ENCODE measurements at places on chromosomes 2 and 18.

GRCh38 chr2:132623096-132623839 is 46.7 kb downstream of the LYPD1 start:
- DNase-seq = no peak

DNA sequence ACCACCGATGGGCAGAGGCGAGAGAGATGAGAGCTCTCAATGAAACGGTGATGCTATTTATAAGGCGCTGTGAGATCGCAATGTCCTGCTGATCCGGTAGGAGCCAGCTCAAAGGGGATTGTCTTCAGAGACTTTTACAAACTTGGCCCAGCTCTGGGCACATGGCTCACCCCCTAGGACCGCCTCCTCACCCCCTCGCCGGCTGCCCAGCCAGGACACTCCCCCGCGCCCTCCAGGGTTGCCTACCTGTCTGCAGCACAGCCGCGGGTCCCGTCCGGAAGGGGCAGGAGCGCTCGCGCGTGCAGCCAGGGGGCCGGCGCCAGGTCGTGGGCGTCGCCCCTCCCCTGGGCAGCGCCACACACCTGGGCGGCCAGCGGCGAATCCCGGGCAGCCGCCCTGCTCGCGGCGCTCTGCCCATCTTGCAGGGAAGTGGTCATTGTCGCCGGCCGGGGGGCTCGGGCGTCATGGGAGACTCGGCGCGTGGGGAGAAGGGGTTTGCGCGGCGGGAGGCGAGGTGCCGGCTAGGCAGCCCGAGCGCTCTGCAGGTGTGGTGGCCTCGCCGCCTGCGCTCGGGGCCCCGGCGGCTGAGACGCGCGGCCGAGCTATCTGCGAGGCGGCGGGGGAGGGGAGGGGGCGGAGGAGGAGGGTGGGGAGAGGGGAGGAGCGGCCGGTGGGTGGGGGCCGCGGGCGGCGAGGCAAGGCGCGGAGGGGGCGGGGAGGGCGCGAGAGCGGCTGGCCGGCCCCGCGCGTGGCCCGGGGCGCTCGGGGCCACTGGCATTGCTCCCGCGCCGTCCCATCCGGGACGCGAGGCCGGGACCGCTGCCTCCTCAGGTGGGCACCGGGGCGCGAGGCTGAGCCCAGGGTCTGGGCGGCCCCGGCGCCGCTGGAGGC is at the start of gene GRB14:
TSS of gene GRB14 (minus strand) at position 610 of the 891 bp plus-strand sequence. CDS start at position 437, 173 bp downstream.
- DNase-seq = no peak

DNA sequence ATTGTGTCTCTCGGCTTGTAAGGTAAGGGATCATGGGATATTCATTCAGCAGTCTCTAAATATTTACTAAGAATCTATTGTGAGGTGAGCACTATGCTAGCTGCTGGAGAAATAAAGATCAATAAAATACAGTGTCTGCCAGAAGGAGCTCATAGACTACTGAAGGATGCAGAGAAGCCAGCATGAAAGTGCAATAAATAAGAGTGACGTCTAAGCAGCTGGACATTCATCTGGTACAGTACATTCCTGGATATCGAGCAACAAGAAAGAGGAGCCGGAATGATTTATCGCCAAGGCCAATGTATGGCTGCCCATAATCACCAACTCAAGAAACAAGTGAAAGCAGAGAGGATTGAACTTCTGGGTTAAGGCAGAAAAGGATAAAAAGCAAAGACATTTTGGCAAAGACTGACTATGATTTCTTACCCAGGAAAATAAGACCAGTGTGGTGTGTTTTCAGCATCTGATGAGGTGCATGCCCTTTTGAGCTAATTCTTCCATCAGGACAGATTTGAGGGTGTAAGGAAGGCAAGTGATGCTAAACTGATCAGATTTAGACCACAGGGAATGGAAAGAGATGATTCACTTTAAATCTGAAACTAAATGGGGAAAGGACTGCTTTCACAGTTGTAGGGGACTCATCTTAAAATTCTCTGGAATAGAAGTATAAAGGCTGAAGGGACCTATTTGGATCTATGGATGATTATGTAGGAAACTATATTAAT is 18.7 kb upstream of the LMAN1 start:
- no peak for DNase-seq

GRCh38 chr2:169676850-169677249 is 17.4 kb downstream of the CFAP210 start:
- DNase-seq = no peak

DNA sequence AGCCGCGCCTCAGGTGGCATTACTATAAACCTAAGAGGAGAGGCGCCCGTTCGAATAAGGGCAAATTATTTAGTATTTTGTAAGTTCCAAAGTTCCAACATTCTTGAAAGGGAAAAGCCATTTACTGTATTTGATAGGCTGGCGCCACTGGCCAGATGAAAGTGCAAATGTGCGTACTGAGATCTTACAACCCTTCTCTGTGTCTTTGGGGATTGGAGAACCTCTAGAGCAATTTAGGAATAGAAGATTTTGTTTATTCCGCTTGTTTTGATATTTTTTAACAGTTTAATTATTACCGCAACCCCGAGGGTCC is 467 bp upstream of the WDR35 start:
- DNase-seq = no peak

- DNase-seq = no peak
These were observed 5.8 kb upstream of the MYOM1 start for GRCh38 chr18:3225588-3225987.

DNA sequence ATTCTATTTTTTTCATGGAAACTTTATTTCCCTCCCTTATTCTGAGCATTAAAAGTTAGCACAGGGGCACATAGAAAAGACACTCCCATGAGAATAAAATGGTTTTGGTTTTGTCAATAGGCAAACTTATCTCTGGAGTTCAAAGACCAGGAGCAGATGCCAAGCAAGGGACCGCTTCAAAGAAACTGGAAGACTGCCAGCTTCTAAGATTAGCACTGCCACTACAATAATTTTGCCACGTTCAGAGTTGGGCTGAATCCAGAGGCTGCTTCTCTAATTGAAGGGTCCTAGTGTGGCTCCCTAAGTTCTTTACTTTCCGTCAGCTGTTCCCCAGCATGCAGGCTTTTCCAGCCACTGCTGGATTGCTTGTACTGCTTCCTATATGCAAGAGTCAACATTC is 681.0 kb upstream of the GCFC2 start:
- DNase-seq = no peak

- no peak for DNase-seq
These were observed 840.4 kb downstream of the CPS1 start for GRCh38 chr2:211396815-211397214.

DNA sequence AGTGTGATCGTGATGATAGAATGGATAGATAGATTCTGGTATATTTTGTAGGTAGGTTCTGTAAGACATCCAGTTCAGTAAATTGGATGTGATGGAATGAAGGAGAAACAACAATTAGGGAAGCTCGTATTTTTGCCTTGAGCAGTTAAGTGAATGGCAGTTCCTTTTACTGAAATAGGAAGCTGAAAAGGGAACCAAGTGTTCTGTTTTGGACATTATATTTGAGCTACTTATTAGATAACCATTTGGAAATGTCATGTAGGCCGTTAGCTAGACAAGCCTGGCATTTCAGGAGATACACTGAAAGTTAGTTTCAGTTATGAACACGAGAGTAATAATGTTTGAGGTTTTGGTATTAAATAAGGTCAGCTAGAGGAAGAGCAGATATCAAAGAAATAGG is 41.5 kb downstream of the MARCHF7 start:
- no peak for DNase-seq

DNA sequence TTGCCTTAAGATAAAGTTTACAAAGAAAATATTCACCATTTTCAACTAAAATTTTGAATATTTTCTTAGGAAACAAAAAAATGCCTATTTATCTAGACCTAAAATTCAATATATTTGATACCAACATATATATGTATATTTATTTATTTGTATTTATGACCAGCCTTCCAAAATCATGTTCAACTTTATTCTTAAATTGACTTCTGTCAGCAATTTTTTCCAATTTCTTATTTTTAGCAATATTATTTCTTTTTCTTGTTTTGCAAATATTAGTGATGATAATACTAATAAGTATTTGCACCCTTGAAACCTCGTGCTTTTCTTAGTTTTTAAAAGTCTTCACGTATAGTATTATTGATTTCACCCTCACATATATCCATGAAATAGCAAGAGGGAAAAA is 68.2 kb upstream of the PHLPP1 start:
- DNase-seq = no peak

- DNase-seq = no peak
These were observed 165.9 kb upstream of the SPRED2 start for GRCh38 chr2:65598264-65598663.

DNA sequence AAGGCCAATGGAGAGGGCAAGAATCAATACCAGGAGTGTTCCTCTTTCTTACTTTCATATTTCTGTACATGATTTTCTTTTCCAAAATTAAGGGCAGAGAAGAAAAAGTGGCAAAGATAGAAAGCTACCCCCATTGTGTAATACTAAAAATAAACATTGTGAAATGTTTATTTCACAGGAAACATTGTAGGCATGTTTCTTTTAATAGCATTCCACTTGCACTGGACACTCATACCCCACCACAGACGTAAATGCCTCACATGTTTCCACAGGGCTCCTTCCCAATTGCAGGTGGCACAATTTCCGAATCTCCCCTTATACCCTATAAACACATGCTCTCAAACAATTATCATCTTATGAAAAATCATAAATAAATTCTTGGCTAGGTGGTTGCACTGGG is 645.1 kb upstream of the SETBP1 start:
- DNase-seq = no peak

GRCh38 chr2:29336341-29337241 is 221.4 kb downstream of the CLIP4 start:
- no peak for DNase-seq

- DNase-seq = no peak
These were observed 87.6 kb upstream of the CYP1B1 start for GRCh38 chr2:38163579-38163978.

DNA sequence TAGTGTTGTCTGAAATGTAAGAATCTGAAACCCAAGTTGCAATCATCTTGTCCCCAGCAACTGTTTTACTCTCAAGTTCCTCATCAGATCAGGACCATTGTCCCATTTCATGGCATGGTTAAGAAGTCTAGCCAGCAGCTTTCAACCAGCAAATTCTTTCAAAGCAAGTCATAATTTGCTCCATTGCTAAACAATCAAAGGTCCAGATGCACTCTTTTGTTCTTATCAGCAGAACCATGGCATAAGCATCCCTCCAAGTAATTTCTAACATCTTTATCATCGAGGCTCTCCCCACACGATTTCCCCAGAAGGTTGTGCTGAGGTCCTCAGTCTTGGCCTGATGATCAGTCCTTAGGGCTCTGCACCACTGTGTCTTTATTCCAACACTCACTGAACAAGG is 67.5 kb upstream of the APCDD1 start:
- DNase-seq = no peak

DNA sequence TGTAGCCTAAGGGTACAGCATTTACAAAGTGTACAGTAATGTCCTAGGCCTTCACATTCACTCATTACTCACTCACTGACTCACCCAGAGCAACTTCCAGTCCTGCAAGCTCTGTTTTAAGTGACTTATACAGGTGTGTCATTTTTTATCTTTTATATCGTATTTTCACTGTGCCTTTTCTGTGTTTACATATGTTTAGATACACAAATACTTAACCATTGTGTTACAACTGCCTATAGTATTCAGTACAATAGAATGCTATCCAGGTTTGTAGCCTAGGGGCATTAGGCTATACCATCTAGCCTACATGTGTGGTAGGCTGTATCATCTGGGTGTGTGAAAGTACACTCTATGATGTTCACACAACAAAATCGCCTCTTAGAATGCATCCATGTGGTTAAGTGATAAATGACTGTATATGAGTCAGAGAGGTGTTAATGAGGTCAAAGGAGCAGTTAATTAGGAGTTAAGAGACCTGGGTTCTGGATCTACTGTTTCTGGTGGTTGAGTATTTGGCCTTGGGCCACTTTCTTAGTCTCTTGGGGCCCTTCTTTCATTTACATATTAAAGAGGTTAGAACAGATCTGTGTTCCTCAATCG is 149.1 kb downstream of the GREB1L start:
- DNase-seq = no peak

GRCh38 chr2:75243219-75243618 is 43.9 kb upstream of the TACR1 start:
- DNase-seq = no peak

DNA sequence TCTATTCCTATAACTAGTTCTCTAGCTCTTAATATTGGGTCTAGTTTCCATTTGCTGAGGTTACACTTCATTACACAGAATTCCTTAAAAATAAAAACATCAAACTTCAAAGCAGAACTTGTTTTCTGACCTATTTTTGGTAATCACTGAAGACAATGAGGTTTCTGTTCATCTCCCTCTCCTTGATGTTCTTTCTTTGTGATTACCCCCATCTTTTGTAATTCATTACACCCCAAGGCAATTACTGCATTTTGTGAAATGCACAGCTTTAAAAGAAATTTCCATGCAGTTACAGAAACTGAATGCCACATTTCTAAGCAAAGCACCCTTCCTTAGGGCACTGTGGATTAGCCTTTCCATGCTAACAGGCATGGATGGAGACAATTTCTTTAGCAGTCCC is 363.2 kb upstream of the RND3 start:
- DNase-seq = no peak

- no peak for DNase-seq
These were observed 355.6 kb downstream of the PARD3B start for GRCh38 chr2:204900910-204901309.

DNA sequence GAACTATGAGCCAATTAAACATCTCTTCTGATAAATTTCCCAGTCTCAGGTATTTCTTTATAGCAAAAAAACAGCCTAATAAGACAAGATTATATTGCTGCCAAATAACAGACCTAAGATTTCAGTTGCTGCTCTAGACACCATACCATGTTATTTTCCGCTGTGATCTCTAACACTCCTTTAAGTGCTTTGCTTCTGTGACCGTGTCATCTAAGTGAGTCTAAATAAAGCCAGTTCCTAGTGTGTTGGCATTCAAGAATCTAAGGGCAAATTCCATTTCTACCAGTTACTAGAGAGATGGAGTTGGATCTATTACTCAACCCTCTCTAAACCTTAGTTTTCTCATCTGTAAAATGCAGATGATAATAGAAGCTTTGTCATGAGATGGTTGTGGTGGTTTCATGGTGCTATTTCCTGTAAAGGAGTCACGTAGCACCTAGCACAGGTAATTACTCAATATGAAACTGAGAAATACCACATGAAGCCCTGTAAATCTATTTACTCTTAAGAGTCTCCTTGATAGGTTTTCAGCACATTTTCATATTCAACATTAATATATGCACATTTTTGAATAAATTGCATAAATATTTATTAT is 40.5 kb downstream of the SPHKAP start:
- DNase-seq = no peak

DNA sequence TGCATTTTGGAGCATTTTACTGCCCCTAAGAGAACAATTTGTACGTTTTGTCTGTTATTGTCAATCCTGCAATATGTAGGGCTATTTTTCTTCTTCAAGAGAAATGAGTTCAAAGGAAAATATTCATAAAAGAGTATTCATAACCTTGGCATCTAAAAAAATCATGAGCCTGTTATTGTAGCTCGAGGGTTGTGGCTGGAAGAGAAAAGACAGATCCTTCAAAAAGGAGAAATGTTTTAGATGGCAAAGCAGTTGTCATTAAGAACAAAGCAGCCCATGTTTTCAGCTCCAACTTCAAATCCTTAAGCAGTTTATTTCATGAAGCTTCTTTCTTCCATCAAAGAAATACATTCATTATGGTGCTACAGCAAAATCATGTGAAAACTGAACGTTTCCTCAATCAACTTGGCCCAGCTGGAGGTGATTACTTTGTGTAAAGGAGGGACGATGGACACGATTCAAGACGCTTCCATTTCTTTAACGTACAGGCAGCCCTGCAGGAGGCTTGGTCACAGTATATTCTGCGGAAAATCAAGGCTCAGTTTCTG is 31.4 kb downstream of the QPCT start:
- no peak for DNase-seq

GRCh38 chr2:45654250-45654649 is 2.8 kb downstream of the PRKCE start:
- no peak for DNase-seq

- peak; percentile 44 for DNase-seq
These were observed 4.3 kb upstream of the ASIC4 start for GRCh38 chr2:219509780-219510511.

Data from T-helper 9 cell (primary cell).